ENCODE measurements at places on chromosomes 5 and 9.

- peak; percentile 20 for DNase-seq
Observed at GRCh38 chr5:78886341-78887230, 98.5 kb downstream of the ARSB start.

GRCh38 chr5:150117945-150118560 lies 31.7 kb upstream of the CSF1R start:
- no peak for DNase-seq

- DNase-seq: no peak
Observed at GRCh38 chr5:135543001-135543484, 7.3 kb upstream of the NEUROG1 start.

DNA sequence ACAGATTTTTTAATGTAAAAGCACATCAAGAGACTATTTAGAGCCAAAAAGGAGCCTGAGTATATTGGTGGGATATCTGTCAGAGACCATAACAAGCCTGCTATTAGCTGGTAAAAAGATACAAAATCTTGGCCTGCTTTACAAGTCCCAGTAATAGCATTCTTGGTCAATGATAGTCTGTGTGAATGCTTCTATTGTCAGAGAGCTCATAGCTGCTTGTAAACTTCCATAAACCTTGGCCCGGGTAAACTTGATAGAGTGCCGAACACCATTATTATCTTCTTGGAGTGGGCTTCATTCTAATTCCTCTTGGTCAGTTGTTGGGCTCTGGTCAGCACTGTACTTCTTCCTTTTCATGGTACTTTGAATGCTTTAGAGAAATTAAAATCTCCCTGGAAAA lies 64.0 kb downstream of the UBAP1 start:
- no peak for DNase-seq

All from ACHN (cell line).